ENCODE measurements at places on chromosomes 7 and 10.

GRCh38 chr7:8436965-8437364 is 3.6 kb downstream of the NXPH1 start:
- DNase-seq: no peak

DNA sequence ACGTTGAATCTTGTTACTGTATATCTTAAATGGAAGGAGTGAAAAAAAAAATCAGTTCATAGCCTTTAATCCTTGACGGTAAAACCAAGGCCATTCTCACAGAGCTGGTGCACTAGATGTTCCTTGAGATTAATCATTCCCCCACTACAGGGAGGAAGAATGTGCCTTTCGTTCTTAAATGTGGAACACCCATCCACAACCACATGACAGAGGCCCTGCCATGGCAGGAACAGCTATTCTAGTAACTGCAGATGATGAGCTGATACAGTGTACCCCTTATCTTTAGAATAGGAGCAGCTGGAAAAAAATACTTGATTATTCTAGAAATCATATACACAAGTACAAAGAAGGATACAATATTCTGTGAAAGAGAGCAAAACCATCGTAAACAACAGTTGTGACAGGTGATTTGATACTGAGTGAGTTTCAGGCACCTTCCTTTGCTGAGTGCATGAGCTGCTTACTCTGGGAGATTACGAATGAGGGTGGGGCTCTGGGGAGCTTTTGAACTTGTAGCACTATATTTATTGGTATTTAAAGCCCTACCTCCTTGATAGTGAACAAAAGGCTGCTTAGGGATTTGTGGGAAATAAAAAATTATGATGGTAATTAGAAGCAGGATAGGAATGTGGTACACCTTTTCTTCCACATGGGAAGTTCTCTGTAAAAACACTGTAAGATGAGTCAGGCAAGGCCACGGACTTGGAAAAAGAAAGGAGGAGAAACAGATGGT is 244.4 kb upstream of the SLC26A5 start:
- DNase-seq: no peak

DNA sequence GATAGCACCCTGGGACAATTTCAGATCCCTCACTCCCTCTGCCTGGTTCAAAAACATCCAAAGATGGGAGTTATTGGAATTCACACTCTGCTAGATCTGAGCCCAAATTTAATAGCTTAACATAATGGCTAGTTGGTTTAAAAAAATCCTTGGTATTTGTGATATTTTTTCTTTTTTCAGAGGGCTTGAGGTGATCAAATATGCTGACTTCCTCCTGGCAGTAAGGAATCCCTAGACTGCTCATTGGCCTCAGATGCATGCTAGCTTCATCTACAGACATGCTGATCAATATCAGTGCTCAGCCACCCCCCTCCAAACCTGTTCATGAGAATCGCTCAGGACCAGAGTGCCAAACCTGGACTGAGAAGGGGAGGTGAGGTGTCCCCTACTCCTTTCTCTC is 74.7 kb upstream of the PLPP4 start:
- no peak for DNase-seq

DNA sequence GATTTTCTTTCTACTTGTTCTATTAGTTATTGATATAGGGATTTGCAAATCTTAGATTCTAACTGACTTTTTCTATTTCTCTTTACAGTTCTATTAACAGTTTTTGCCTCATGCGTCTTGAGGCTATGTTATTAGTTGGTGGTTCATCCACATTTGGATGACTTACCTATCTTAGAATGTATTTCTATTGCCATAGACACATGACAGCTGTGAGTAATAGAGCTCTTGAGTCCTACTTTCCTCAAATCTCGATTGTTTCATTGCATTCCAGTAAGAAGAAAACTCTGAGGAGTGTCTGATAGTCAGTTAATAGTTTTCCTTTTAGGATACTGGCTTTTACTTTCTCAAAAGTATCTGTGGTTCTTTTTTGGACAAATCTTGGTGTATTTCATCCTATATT is 241.4 kb upstream of the ZNF32 start:
- DNase-seq: no peak

DNA sequence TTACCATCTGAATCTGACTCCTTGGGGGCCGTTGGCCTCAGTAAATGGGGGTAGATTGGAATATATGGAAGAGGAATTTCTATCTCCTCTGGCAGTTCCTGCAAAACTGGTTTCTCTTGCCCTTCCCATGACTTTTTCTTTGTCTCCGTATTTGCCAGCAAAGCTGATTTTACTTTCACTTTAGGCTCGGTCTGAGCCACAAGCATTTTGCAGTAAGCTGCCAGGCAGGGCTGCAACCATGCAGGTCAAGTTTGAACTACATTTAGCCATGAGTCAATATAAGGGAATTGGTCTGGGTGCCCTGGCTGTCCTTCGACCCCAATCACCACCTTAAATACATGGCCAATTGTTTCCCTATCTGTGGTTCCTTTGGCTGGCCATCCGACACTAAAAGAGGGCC is 104.3 kb downstream of the TRIM24 start:
- DNase-seq: no peak

GRCh38 chr7:15418264-15418663 is 143.6 kb downstream of the AGMO start:
- DNase-seq: no peak

GRCh38 chr7:37484426-37485073 is 35.9 kb upstream of the ELMO1 start:
- no peak for DNase-seq

All from CD8-positive, alpha-beta T cell (primary cell).